ENCODE measurements at places on chromosomes 4 and X. TPM values are rescaled to one million over a fixed set of nuclear protein-coding genes. Genes with fewer than 3 reads are reported as not detected.

Gene BCORL1
- total RNA-seq: 13.8 TPM

- DNase-seq: no peak
Measured at GRCh38 chrX:68273887-68274286, 159.4 kb downstream of the OPHN1 start.

Gene MGARP
- total RNA-seq: 22.8 TPM

- no peak for DNase-seq
Measured at GRCh38 chr4:37517326-37517725, 168.8 kb downstream of the RELL1 start.

- no peak for DNase-seq
Measured at GRCh38 chrX:68721546-68721945, 74.1 kb downstream of the STARD8 start.

Gene HMX1
- total RNA-seq: not detected

DNA sequence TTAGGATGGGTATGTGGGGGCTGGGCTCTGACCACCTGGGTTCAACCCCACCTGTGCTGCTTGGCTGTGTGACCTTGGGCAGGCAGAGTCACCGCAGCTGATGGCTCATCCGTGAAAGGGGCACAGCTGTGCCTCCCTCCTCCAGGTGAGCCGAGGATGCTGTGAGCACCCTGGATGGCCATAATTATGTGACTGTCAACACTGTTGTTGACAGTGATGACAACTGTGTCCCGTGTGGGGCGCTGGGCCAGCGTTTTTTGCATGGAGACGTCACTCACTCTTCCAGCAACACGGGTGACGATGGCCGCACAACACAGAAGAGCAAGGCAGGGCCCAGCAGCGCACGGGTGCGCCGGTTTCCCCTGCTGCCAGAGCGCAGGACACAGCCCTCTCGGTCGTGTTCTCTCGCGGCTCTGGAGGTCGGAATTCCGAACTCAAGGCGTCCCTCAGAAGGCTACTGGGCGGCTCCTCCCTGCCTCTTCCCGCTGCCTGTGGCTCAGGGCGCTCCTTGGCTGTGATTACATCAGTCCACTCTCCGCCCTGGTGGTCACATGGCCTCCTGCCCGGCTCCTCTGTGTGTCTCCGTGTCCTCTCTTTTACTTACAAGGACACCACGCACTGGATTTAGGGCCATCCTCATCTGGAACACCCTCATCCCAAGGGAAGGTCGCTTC is 1.3 kb downstream of the SH3TC1 start:
- no peak for DNase-seq

Gene RPL9
- total RNA-seq: 1,580 TPM

- no peak for DNase-seq
Measured at GRCh38 chr4:69881173-69881773, 21.3 kb upstream of the SULT1E1 start.

Gene SPANXD
- 2.7 TPM for total RNA-seq

- DNase-seq: no peak
Measured at GRCh38 chrX:95427389-95427788, 1257.3 kb upstream of the DIAPH2 start.

- no peak for DNase-seq
Measured at GRCh38 chrX:7073336-7073735, 74.2 kb upstream of the STS start.

DNA sequence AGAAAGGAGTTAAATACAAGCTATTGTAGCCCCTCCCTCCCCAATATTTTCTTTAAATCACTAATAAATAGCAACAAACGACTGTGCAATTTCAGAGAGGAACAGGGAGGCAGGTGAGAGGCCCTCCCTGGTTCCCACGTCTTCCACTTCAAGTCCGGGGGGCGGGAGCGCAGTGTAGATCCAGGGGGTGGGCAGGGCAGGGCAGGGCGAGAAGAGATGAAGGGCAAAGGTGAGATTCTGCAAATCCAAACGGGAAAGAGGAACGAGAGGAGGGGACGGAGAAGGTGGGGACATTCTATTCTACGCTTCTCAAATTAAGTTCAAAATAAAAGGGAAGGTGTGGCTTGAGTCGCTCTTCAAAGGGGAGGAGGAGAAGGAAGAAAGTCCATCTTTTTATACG is 6.8 kb downstream of the NKX6-1 start:
- DNase-seq: no peak

Gene XK
- total RNA-seq: not detected

DNA sequence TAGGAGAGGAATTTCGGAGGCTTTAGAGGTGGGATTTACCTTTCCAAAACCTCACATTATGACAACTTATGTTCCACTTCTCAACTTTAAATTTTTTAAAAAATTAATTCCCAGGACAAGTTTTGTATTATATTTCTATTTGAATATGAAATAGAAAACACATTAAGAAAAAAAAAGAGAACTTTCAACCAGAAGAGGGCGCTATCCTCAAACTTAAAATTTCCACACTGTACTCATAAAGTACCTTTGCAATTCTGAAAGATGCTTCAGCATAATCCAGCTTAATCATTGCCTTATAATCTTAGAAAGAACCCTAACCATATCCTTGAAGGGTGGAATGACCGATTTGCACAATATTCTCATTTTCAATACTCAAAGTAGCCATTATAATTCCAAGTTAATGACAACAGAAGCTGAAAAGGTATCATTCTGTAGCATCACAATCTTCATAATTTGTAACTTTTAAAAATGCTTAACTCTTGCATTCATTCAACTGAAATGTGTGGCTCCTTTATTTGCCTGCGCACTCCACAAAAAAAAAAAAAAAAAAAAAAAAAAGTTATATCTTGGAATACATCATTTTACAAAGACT is 158.0 kb downstream of the KCNIP4 start:
- peak; percentile 46 for DNase-seq

DNA sequence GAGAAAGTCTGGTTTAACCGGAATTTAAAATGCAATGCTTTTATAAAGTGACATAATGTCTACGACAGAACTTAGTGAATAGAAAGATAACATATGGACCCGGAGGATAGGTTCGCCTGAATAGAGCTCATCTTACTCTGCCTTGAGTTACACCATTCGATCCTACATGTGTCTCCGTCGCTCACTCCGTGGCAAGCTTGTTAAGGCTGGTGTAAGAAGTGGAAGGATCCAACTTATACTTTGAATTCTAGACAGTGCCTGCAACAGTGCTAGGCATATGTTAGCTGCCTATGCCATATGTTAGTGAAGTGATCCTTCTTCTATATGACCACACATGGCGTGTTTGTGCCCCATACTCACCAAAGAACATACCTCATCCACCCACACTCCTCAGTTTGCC is 50.9 kb downstream of the SEL1L3 start:
- DNase-seq: no peak

Gene F9
- total RNA-seq: not detected

DNA sequence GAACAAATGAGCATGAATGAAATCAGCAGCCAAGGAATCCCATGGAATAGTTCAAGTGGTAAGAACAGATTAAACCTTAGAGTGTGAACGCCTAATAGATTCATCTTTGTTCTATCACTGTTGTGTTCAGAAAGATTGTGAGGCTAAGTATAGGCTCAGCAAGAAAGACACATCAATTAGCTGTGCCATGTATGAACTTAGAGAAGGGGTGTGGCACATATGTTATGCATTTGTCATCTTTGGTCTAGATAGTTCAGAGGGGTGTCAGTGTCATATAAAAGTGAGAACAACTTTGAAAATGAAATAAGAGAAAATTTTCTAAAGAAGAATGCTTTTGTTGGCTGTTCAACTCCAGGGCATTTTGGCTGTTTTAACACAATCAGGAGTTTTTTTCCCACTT is 9.4 kb downstream of the DAPP1 start:
- no peak for DNase-seq

DNA sequence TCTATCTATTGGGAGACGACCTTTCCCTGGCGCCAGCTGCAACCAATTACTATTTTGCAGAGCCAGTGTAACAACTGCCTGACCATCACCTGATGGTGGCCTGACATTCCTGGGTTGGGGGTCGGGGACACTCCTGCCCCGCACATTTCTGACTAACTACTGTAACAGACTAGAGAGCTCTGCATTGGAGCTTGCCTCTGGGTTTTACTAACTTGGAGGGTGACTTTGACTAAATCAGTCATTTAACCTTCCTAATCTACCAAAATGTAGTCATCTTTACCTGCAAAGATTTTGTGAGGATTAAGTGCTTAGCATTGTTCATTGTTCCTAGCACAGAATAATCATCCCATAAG is 37.5 kb upstream of the ABCG2 start:
- DNase-seq: no peak

DNA sequence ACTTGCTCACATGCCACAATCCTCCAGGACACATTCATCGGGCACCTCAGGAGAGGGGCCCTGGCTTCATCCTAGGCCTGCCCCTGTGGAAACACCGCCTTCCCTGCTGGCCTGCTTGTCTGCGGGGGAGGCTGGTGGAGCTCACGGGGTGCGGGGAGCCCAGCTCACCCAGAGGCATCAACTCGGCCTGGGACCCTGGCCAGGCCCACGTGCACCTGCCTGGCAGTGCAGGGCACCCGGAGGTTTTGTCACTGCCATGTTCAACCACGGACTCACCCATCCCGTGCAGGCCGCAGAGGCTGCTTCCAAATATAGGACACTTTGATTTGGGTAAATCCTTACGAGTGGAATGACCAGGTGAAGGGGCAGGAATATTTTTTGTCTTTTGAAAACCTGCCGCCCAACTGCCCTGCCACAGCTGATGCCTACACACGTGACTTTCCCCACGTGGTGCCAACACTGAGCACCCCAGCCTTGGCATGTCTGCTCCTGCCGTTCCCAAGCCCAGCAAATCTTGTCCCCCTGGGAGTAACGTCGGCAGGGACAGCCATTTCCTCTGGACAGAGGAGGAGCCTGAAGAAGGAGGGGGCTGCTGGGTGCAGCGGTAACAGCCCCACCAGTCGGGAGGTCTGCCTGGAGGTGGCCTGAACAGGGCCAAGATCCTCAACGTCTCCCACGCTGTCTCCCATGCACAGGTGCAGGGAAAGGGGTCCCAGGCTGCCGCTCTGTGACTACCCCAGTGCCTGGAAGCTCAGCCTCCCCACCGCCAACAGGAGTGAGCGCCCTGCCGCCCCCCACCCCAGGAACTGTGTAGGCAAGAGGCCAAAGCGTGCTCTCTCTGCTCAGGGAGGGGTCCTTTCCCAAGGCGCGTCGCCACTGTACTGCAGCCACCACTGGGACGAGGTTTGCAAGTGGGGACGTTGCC is 8.5 kb downstream of the MXD4 start:
- no peak for DNase-seq

- no peak for DNase-seq
Measured at GRCh38 chr4:32477518-32477917, 1757.3 kb downstream of the PCDH7 start.

GRCh38 chr4:47215759-47216158 is 184.4 kb downstream of the GABRB1 start:
- DNase-seq: no peak

Gene NMU
- not detected for total RNA-seq

DNA sequence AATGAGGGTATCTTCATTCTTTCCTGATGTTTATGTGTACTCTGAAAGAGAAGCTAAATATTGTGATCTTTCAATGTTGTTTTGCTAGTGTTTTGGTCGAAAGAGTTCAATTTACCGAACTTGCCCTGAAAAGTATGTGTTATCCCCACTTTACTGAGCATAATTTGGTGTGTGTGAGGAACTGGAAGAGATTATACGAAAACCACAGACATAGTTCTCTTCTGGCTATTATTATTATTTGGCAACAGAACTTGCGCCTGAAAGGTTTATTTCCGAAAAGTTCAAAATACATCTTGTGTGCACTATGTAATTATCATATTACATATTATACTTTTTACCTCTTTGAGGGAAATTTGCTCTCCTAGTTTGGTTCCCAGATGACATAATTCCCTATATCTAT is 232.5 kb upstream of the INTU start:
- no peak for DNase-seq

- DNase-seq: peak; percentile 91
Measured at GRCh38 chrX:46791927-46792809, 33.2 kb upstream of the SLC9A7 start.

DNA sequence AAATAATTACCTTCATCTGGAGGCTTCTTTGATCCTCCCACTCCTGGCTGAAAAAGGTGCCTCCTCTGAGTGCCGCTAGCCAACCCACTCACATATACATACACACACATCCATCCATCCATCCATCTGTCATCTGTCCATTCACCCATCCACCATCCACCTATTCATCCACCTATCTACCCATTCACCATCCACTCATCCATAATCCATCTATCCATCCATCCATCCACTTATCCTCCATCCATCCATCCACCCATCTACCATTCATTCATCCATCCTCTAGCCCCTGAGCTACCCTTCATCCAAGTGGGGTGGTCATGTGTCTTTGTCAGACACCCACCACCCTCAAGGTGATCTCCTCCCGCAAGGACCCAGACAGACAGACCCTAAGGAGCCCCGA is 181.5 kb upstream of the PSAPL1 start:
- DNase-seq: no peak

DNA sequence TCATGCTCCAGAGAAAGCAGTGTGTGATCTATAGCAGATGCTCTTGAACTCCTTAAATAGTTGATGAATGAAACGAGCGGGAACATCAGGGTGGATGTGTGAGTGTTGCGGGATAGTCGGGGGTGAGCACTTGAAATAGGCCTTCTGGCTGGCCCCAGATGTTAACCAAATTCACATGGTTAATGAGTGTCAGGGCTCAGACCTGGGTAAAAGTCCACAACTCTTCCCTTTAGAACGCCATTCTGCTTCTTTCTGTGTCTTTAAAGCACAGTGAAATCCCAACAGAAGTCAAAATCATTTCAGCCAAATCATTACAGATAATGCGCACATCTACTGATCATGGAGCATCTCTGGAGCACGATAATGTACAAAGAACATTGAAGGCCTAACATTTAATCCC is 249.4 kb upstream of the BOD1L1 start:
- DNase-seq: no peak

GRCh38 chr4:92455951-92456350 is 152.2 kb downstream of the GRID2 start:
- no peak for DNase-seq

Gene DOCK11
- 16.4 TPM for total RNA-seq

DNA sequence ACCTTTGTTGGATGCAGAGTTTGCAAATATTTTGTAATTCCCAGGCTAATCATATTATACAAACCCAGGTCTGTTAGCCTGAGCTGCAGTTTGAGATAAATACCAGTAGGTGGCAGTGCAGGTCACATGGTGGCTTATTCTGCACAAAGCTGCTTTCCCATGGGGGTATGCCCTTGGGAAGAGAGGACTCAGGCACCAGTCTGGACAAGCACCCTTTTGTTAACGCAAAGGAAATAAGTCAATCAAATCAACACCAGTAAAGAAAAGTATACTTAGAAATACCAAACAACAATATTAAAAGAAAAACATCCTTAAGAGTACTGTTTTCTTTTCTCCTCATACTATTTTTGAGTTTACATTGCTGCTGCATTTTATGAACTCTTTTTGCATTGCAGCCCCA is 389.0 kb upstream of the ZFP42 start:
- DNase-seq: peak; percentile 42

All from HFFc6 (cell line).